Activated naive CD4-positive, alpha-beta T cell treated with anti-CD3 and anti-CD28 coated beads for 36 hours (primary cell): ENCODE measurements at places on chromosomes 2 and 18. TPM values are rescaled to one million over a fixed set of nuclear protein-coding genes. Genes with fewer than 3 reads are reported as not detected.

GRCh38 chr2:14616342-14616741 is 16.2 kb upstream of the LRATD1 start:
- no peak for DNase-seq

- DNase-seq: no peak
Measured at GRCh38 chr2:165627470-165627869, 158.0 kb downstream of the CSRNP3 start.

DNA sequence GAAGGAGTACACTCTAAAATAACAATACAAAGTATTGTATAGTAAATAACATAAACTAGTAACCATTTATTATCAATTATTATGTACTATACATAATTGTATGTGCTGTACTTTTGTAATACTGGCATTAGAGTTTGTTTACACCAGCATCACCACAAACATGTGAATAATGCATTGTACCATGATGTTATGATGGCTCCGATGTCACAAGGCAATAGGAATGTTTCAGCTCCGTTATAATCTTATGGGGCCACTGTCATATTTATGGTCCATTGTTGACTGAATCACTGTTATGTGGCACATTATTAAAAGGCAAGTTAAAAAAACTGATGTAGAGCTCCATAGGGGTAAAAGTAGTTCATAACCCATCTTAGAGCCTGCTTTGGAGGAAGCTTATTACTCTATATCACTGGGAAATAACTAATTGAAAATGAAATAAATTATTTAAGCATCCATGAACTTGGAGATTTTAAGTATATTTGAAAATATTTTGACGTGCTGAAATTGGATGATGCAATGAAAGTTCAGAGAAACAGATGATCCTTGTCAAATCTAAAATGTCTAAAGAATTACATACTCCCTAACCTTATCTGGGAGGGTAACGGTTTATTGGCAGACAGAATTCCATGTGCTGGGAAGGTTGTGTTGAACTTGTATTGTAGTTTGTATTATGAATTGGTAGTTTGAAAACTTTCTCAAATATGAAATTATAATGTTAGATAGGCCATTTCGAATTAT is 2.4 kb downstream of the SKA1 start:
- DNase-seq: no peak

DNA sequence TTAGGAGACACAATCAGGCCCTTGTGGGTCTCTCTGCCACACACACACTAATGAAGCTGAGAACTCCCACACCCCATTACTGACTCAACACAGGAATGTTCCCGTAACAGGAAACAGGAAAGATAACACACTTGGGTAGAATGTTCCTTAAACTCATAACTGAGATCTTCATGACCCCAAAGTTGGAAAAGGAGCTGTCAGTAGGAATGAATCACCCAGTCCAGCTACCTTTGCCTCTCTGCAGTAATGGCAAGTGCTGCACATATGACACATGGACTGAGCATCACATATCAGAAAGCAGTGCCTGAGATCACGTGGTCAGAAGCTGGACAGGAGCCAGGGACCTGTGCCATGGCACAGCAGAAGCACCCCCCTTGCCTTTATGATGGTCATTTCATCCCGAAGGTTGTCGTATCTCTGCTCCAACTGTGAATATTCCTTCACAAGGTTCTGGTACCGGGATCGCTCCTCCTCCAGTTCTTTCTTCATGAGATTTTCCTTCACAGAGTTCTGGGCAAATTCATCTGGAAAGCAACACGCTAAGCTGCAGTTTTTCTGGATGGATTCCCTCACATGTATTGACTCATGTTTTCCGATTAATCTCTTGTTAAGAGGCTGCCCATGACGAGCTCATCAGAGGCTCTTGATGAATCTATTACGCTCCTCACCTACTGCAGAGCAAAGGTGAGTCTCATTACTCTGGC is 65.4 kb upstream of the ACAA2 start:
- DNase-seq: no peak

DNA sequence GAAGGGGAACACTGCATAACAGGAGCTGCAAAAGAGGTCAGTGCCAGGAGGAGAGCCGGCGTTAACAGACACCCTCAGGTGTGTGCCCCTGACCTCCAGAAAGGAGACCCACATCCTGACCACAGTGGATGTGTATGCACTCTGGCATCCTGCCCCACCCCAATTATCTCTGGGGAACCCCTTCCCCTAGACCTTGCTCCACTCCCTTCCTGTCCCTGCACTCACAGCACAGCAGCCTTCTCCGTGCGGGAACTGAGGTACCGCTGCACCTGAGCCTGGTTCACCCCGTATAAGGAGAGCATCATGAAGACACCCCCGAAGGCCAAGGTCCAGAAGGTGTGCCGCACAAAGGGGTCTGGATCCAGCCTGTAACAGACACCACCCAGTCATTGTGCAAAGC is 7.3 kb upstream of the ATRAID start:
- no peak for DNase-seq

DNA sequence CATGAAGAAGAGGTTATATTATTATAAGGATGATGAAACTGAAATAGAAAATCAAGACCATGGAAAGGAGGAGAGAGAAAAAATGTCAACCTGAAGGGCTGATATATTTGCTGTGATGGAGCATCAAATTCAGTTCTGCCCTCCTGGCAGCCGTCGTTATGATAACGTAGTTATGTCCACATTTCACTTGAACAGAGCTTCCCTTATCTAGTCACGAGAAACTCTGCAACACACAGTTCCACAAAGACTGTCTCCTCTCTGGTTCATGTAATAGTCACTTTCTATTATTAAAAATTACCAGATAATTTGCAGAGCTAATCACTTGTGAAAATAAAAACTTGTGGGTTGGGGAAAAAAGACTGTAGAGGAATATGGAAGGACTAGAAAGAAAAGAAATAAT is 19.5 kb upstream of the RBMS1 start:
- no peak for DNase-seq

GRCh38 chr18:48123324-48123723 is 192.9 kb upstream of the SMAD2 start:
- DNase-seq: no peak

Gene RAB1A
- total RNA-seq: 60.8 TPM

Gene ADGRF3
- total RNA-seq: 3.0 TPM

Gene XDH
- total RNA-seq: not detected

Gene FOXI3
- total RNA-seq: not detected
